NCI-H1417 (cell line): ENCODE measurements at places on chromosomes 16 and 17.
A peak's percentile ranks its signal among the peaks of the same experiment; 100 is the strongest.

- no peak for DNase-seq
Measured at GRCh38 chr17:59762049-59762823, 54.8 kb downstream of the VMP1 start.

GRCh38 chr17:51097708-51098446 is 22.8 kb downstream of the SPAG9 start:
- DNase-seq = no peak

DNA sequence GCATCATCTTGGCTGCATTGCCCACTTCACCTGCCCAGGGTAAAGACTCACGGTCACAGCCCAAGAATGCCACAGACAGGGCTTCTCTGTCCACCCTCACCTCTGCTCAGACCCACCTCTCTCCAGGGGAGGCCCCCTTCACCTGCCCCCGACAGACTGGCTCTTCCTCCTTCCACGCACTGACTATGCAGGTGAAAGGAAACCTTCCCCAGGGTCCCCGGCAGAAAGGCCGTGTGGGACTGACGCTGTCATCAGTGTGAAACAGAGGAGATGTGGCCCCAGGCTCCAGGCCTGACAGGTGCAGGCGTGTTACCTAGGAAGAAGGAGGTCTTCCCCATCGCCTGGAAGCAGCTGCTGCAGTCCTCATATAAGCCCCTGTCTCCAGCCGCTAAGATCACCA is 9.3 kb upstream of the ROGDI start:
- DNase-seq = no peak

DNA sequence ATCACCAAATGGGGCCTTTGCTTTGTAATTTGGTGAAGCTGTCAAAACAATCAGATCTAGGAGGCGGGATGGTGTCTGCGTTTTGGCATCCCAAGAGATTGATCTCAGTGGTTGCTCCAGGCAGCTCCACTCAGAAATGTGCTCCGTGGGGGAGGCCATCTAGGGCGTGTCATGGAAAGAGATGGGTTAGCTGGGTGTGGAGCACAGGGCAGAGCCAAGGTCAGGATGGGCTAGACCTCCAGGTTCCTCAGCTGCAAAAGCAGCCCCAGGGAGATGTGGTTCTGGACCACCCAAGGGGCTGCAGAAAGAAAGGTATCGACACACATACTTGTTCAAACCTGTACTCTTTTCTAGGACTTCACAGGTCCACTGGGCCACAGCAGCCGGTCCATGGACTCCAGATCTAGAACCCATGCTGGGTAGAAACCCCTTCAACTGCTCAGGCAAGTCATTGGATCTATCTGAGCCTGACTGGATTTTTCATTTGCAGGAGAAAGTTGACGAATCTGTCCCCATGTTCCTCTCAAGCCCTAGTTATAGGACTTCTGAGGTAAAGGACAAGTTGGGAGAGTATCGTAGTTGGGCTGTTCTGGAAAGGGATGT is 270.2 kb upstream of the RPL38 start:
- DNase-seq = no peak

DNA sequence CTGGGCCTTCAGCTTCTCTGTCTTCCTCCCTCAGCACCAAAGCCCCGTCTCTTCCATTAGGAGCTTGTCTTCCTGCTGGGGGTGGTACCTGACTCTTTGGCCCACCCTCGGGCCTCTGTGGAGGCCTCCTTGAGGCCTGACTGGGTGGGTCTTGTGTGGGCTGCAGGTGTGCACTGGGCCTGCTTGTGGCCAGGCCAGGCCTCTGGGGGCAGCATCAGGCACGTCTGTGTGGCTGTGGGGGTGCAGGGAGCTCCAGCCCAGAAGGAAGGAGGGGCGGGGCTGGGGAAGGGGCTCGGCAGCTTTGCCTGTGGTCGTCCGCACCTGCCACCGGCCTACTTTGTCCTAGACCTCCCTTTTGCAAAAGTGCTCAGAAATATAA is 7.0 kb downstream of the PIGQ start:
- no peak for DNase-seq

DNA sequence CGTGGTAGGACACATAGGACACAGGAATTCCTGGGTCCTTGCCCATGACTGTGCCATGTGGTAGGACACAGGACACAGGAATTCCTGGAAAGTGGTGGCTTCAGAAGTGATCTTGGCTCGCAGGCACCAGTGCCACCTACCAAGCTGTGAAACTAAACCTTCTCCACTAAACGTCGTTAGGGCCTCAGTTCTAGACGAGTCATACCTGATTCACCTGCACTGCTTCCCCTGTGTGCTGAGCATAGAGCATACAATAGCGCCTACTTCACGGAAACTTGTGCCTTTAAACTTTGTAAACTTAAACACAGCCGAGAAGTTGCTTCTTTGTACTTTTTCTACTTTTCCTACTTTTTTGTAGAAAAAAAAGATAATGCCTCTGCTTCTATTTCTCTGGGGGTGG is 4.8 kb downstream of the SOX8 start:
- DNase-seq = no peak

- DNase-seq = no peak
Measured at GRCh38 chr17:49870298-49870697, 22.4 kb upstream of the TAC4 start.

GRCh38 chr16:54652201-54652770 is 278.4 kb upstream of the IRX5 start:
- no peak for DNase-seq

DNA sequence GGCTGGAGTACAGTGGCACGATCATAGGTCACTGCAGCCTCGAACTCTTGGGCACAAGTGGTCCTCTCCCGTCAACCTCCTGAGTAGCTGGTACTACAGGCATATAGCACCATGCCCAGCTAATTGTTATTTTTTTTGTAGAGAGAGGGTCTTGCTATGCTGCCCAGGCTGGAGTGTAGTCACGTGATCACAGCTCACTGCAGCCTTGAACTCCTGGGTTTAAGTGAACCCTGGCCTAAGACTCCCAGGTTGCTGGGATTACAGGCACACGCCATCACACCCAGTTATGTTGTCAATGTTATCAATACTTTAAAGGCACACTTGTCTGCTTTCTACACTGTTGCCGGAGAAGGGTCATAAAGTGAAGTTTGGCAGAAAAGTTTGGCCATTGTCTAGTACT is 22.0 kb upstream of the LASP1NB start:
- no peak for DNase-seq

- no peak for DNase-seq
Measured at GRCh38 chr17:76024353-76024752, 2.8 kb downstream of the EVPL start.

GRCh38 chr17:63768433-63768832 is 5.0 kb downstream of the CCDC47 start:
- no peak for DNase-seq

DNA sequence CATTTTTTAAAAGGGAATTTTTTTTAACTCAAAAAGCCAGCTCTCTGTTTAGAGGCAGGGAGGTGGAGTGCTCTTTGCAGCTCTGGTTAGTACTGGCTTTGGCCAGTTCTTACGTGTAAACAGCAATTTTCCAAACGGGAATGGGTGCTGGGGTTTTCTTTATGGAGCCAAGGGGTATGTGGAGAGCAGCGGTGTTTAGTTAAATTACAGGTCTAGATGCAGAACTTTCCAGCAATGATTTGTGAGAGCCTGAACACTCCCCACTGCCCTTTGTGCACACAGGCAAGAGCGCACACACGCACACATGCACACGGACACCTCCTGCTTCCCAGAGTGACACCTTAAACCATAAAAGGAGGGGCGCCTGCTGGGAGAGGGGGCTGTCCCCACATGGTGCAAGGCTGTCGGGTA is 140.2 kb downstream of the MSI2 start:
- peak; percentile 57 for DNase-seq

DNA sequence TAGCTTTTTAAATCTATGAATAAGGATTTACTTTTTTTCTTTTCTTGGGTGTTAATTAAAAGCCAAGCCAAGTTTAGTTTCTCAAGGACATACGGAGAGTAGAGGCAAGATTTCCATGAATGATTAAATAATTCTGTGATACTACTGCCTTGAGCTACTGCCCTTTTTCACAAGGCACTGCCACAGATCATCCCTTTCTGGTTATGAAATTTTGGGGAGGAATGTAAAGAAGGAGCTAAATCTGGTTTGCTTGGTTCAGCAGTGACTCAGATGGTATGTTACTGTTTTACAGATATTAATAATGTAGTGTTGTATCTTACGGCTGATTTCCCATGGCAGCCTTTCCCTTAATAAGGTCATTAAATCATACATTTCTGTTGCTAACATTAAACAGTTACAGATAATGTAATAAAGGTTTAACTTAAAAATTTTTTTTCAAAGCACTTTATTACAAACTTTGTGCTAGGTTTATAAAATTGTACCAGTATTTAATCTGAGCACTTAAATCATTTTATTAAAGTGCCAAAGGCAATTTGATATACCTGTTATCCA is 2.6 kb downstream of the WSB1 start:
- DNase-seq = no peak

GRCh38 chr17:4214157-4214556 is 49.6 kb downstream of the ANKFY1 start:
- no peak for DNase-seq

DNA sequence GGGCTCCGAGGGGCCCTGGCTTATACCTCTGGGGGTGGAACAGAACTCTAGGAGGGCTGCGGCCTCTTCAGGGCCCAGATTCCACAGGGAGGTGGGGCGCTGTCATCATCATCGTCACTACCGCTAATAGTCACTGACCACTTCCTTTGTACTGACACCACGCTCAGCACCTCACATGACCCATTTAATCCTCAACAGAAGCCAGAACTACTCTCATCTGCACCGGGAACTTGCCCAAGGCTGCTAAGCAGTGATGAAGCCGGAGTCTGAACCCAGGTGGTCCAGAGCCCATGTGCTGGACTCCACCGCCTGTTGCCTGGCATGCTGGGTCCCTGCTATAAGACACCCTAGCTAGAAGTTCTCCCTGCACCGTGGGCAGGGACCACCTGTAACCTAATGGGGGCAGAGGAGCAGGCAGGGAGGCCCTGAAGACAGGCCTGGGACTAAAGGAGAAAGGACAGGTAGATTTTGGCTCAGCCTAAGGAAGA is 12.0 kb downstream of the UNC13D start:
- DNase-seq = no peak

- peak; percentile 84 for DNase-seq
Measured at GRCh38 chr17:30104575-30105339, 11.9 kb upstream of the NSRP1 start.

GRCh38 chr17:63421681-63422645 is 24.1 kb downstream of the CYB561 start:
- no peak for DNase-seq

DNA sequence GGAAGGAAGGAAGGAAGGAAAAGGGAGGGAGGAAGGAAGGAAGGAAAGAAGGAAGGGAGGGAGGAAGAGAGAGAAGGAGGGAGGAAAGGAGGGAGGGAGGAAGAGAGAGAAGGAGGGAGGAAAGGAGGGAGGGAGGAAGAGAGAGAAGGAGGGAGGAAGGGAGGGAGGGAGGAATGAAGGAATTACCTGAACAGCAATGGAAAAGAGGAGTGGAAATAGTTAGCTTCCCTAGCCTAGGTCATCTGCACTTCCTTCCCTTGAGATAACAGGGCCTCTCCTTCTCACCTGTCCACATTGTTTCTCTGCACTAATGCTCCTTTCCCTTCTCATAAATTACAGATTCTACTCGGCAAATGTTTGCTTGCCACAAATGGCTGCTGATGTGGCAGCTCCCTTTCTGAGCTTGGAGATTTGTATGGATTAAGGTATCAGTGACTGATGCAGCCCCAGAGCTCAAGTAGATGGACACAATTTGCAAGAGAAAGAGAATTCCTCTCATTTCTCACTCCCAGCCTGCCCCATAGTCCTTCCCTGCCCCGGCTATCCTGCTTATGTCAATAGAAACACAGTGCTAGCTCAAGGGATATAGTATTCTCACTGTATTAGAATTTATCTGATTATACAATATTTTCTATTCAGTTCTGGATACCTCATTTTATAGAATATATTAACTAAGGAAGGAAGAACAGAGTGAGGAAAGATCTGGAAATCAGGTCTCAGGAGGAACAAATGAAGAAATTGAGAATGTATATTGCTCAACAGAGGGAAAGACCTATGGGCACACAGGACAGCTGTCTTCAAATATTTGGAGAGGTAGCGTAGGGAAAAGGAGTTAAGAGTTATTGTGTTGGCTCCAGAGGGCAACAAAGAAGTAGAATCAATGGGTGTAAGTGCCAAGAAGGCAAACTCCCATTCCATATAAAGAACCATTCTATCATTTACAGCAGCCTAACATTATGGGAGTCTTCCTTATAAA is 14.6 kb downstream of the HOXB1 start:
- no peak for DNase-seq

DNA sequence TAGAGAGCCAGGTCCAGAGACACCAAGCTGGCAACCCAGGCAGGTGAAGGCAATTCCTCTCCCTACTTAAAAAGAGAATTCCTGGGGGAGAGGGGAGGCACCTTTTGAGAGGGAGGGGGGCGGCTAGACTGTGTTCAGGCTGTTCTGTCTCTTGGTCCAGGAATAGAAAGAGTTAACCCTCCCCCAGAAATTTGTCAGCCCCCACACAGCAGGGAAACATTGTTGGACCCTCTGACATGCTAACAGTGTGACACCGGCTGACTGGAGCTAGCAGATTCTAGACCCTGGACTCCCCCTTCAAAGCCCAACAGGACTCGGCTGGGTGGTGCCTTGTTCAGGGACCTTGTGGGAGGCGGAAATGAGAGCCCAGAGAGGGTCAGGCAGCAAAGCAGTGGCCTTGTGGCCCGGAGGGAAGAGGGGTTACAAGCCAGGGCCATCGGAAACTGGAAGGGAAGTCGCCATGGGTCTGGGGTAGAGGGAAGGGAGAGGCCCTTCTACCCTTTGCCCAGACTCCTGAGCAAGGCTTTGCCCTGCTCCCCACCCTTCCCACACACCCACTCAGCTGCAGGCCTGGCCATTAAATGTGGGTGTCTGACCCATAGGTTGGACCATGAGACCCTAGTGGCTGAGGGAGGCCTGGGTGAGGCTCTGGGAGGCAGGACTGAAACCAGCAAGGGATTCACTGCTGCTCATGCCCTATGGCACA is 44.6 kb downstream of the RAI1 start:
- no peak for DNase-seq

GRCh38 chr16:11966173-11966572 is 1.2 kb downstream of the TNFRSF17 start:
- DNase-seq = no peak

- no peak for DNase-seq
Measured at GRCh38 chr17:35645923-35646322, 58.8 kb downstream of the AP2B1 start.

GRCh38 chr17:39225959-39226683 is 376 bp upstream of the STAC2 start:
- peak; percentile 53 for DNase-seq

GRCh38 chr16:66515596-66516508 is 34.1 kb downstream of the TK2 start:
- DNase-seq = no peak

GRCh38 chr16:80569440-80570105 is 28.8 kb downstream of the DYNLRB2 start:
- DNase-seq = no peak

DNA sequence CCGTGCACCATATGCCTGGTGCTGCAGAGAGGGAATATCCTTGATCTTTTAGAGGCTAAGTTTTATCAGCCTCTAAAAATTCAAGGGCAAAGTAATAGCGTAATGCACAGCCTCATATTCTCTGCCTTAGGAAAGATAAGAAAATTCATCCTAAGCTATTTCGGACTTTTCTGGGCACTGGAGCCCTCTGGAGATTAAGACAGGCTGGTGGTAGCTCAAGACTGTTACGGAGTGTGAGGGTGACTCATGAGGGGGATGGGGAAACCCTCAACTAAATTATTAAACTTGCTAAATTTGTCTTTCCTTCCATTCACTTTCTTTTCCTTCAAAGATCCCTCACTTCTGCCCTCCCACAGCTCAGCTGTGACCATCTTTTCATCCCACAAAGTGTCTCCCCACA is 73.3 kb downstream of the RPH3AL start:
- DNase-seq = no peak
